ENCODE measurements at places on chromosomes 5 and 9. TPM values are rescaled to one million over a fixed set of nuclear protein-coding genes. Genes with fewer than 3 reads are reported as not detected.

GPR151 gene
- not detected for total RNA-seq

SYK gene
- 5.9 TPM for total RNA-seq

HSD17B3 gene
- total RNA-seq, result 0.82 TPM

DMRT2 gene
- 2.7 TPM for total RNA-seq

KCTD16 gene
- 8.7 TPM for total RNA-seq

ARL10 gene
- total RNA-seq, result 25.1 TPM

GRXCR2 gene
- not detected for total RNA-seq

ECSCR gene
- 10.8 TPM for total RNA-seq

ERCC8 gene
- 42.7 TPM for total RNA-seq

FBXO38 gene
- 78.3 TPM for total RNA-seq

TMEM215 gene
- 52.2 TPM for total RNA-seq

RASGRF2 gene
- total RNA-seq, result 55.9 TPM

IL9 gene
- not detected for total RNA-seq

CNTFR gene
- total RNA-seq, result 23.9 TPM

CCDC183 gene
- 2.0 TPM for total RNA-seq

KLF9 gene
- total RNA-seq, result 20.8 TPM

NUP214 gene
- 45.8 TPM for total RNA-seq

PDZD2 gene
- total RNA-seq, result 50.7 TPM

PCDHB3 gene
- total RNA-seq, result 10.6 TPM

PCDHB4 gene
- 4.5 TPM for total RNA-seq

PDCD1LG2 gene
- total RNA-seq, result not detected

PCA3 gene
- 0.27 TPM for total RNA-seq

PCDHGA9 gene
- 21.7 TPM for total RNA-seq

KIAA1958 gene
- 36.6 TPM for total RNA-seq

CNOT6 gene
- total RNA-seq, result 75.6 TPM

HRH2 gene
- total RNA-seq, result 1.8 TPM

SLC6A18 gene
- not detected for total RNA-seq

TLR4 gene
- 12.6 TPM for total RNA-seq

SNCAIP gene
- 25.5 TPM for total RNA-seq

LMX1B gene
- 12.9 TPM for total RNA-seq

TSC1 gene
- 86.5 TPM for total RNA-seq

PIP5KL1 gene
- total RNA-seq, result 3.2 TPM

ADRB2 gene
- 3.8 TPM for total RNA-seq

CCDC192 gene
- total RNA-seq, result not detected

PCDHB13 gene
- 11.2 TPM for total RNA-seq

PARP8 gene
- 19.0 TPM for total RNA-seq

PCDHA8 gene
- total RNA-seq, result 3.6 TPM

ACTBL2 gene
- total RNA-seq, result not detected

LURAP1L gene
- 32.5 TPM for total RNA-seq

HSPB3 gene
- 19.3 TPM for total RNA-seq

TRIP13 gene
- 3.1 TPM for total RNA-seq

TAS2R1 gene
- not detected for total RNA-seq

INSL4 gene
- not detected for total RNA-seq

Measured in camera-type eye (tissue), 1 donor.